ENCODE measurements at places on chromosomes 3 and 15.
A peak's percentile ranks its signal among the peaks of the same experiment; 100 is the strongest.

DNA sequence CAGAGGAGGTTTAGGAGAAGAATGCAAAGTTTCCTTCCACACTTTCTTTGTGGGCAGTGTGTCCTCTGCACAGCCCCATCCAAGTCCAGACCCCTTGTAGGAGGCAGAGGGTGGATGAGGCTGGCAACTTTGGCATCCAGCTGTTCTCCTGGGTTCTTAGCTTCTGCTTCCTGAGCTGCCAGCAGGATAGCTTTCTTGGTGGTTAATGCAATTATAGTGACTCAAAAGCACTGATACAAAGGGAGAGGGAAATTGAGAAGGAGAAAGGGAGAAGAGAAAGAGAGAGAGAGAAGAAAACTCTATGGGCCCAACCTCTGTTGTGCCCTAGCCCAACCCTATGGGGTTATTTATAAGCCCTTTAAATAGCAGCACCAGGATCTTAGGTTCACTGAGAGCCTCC lies 4.5 kb upstream of the TNFAIP8L3 start:
- DNase-seq = no peak

- DNase-seq = no peak
These were observed 21.6 kb upstream of the TASOR start for GRCh38 chr3:56704706-56705105.

DNA sequence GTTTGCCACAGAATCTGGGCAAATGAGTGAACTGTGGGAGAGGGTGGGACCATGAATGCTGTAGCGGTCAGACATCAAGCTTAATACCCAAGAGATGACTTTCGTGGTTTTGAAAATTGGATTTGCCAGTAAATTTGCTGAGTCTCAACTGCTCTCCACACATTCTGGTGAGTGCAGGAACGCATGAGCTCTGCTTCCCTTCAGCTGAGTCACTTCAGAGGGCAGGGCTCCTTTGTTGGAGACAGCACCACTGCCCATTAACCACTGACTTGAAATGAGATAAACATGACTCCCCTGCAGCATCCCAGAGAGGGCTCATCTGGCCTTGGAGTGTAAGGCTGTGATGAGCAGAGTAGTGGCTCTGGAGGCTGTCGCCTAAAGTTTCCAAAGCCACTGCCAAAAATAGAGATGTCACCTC lies 22.6 kb downstream of the RARRES1 start:
- DNase-seq = no peak

- DNase-seq = no peak
These were observed 1.0 kb upstream of the RBPMS2 start for GRCh38 chr15:64776402-64776786.

DNA sequence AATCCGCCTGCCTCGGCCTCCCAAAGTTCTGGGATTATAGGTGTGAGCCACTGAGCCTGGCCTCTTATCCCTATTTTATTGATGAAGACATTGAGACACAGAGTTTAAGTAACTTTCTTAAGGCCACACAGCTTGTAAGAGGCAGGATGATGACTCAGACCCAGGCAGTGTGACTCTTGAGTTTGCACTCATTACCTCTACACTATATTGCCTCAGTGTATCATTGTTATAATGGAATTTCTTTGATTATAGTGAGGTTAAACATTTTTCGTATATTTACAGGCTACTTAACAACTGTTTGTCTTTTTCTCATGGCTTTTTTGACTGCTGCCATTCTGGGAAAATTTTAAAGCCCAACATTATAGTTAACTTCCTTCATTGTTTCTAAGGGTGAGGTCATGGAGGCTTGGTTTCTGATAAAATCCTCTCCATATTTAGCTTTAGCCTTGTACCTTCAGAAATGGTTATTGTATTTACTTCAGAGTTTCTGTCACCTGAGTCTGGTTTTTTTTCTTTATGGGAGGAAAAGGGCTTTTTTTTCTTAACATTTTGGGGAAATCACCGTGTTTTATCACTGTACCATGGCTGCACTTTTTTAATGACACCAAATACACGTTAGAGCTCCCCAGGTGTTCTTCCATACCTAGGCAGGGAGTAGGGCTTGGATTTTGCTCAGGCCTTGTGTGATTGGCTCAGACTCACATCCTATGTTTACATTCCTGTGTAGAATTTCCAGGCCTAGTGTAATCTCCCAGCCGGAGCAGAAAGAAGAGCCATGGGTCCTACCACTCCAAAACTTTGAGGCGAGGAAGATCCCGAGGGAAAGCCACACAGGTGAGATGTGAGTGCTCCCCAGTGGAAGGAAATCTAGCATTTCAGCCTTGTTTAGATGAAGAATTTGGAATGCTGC lies 6.3 kb downstream of the ZNF774 start:
- DNase-seq = no peak

DNA sequence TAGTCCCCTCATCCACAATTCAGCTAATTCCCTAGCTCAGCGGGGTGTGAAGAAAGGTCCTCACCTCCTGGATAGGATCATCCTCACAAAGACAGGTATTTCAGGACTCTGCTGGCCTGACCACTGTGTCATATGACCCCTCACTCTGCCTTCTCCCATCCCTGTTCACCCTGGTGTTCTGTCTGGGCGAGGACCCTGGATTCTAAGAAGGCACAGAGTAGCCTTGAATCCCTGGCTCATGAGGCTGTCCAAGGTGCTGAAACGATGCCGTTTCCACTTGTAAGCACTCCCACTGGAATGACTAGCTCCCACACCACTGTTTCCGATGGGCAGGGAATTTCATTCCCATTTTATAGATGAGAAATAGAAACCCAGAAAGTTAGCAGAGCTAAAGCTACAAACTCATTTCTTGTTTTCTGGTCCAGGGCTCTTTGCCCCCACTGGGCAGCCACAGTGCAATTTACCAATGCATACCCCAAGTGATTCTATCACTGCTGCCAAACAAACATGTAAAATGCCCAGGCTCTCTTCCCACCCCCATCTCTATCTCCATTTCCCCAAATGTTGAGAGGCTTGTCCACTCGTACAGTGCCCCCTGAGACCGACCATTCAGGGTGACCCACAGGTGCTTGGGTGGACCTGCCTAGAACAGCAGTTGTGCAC lies 83.2 kb downstream of the RAB11A start:
- no peak for DNase-seq

DNA sequence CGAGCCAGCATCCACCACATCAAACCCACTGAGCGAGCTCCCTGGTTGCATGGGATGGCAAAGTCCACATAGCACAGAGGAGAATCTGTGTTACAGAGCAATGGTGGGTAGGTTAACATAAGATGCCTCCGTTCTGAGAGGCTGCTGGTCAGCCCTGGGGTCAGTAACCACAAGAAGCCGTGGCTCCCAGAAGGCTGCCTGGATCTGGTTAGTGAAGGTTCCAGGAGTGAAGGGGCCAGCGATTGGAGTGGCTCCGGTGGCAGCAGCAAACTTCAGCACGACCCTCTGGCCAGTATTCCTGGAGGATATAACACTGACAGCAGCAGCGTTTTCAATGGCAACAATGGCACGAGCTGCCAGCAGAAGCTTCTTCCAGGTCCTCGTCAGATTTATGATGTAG lies 18.4 kb upstream of the PIGZ start:
- DNase-seq = no peak

DNA sequence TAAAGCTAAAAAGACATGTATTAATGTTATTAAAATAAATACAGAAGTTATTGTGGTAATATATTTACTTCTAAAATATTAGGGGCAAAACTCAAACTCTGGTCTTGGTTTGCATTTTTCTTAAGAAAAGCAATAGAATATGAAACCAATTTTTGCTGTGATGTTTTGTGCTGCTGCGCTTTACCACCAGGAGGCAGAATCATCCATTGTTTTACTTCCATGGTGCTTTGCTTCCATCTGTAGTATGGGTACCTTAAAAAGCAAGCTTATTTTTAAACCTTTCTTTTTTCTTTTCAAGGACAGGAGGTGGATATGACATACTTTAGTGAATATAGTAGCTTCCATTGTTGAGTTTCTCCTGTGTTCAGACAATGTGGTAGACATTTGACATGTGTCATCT lies 46.6 kb upstream of the MRPL3 start:
- peak; percentile 13 for DNase-seq

- DNase-seq = no peak
These were observed 239.1 kb upstream of the GADL1 start for GRCh38 chr3:31133541-31133940.

DNA sequence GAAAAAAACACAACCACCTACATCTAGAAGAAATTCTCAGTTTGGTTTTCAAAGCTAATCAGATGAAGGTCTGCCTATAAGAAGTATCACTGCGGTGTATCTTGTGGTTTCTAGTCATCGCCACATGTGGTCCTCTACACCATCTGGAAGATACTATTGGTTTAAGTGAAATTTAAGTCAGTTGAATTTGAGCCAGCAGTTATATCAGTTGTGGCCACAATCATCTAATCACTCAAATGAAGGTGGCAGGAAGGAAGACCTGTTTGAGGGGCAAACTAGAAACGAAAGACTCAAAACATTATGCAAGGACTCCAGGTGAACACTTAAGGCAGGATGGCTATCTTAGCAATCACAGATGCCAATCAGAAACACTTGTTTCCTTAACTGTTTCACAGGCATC lies 48.7 kb downstream of the ETV5 start:
- peak; percentile 49 for DNase-seq

GRCh38 chr3:154783521-154783931 lies 296.6 kb upstream of the MME start:
- no peak for DNase-seq

- DNase-seq = no peak
These were observed 126.7 kb downstream of the ARNT2 start for GRCh38 chr15:80530737-80531365.
